Motor neuron (in vitro differentiated cells): ENCODE measurements at places on chromosomes 13 and 19. TPM values are rescaled to one million over a fixed set of nuclear protein-coding genes. Genes with fewer than 3 reads are reported as not detected.

The ARRDC5 gene
- total RNA-seq: not detected in 2 replicates

The TNFSF9 gene
- total RNA-seq: 2.8 and 3.1 TPM in 2 replicates

The CACNA1A gene
- 18.8 and 23.0 TPM in 2 replicates for total RNA-seq

The SEMA6B gene
- 1.6 and 2.2 TPM in 2 replicates for total RNA-seq

The RDH8 gene
- 0.37 TPM in 1 of 2 replicates, not detected in the other for total RNA-seq

The KASH5 gene
- 0.56 and 1.6 TPM in 2 replicates for total RNA-seq

The GZMM gene
- 0.46 TPM in 1 of 2 replicates, not detected in the other for total RNA-seq

The LIM2 gene
- total RNA-seq: 0.38 TPM in 1 of 2 replicates, not detected in the other

The UBE2L5 gene
- total RNA-seq: 0.86 TPM in 1 of 2 replicates, not detected in the other

The PSG1 gene
- 0.45 and 0.86 TPM in 2 replicates for total RNA-seq

The SOHLH2 gene
- total RNA-seq: 6.0 and 7.0 TPM in 2 replicates

The FGF14 gene
- 15.2 and 16.1 TPM in 2 replicates for total RNA-seq

The LGALS7B gene
- total RNA-seq: 2.8 TPM in 1 of 2 replicates, not detected in the other

The DAND5 gene
- total RNA-seq: 0.14 TPM in 1 of 2 replicates, not detected in the other

The MEF2B gene
- total RNA-seq: 0.14 TPM in 1 of 2 replicates, not detected in the other

The FBXO27 gene
- total RNA-seq: 1.7 and 3.7 TPM in 2 replicates

The TYROBP gene
- not detected in 2 replicates for total RNA-seq
